ENCODE measurements at places on chromosomes 5 and 9.

DNA sequence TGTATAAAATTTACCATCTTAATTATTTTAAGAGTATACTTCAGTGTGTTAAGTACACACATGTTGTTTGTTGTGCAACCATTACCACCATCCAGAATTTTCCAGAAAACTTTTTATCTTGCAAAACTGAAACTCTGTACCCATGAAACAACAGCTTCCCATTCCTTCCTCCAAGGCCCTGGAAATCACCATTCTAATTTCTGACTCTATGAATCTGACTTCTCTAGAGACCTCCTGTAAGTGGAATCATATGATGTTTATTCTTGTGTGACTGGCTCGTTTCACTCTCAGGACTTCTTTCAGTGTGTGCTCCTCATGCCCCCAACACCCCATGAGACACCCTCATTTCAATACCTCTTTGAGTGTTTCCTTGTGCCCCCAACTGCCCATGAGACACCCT, 60.4 kb upstream of the COL15A1 start:
- no peak for DNase-seq

DNA sequence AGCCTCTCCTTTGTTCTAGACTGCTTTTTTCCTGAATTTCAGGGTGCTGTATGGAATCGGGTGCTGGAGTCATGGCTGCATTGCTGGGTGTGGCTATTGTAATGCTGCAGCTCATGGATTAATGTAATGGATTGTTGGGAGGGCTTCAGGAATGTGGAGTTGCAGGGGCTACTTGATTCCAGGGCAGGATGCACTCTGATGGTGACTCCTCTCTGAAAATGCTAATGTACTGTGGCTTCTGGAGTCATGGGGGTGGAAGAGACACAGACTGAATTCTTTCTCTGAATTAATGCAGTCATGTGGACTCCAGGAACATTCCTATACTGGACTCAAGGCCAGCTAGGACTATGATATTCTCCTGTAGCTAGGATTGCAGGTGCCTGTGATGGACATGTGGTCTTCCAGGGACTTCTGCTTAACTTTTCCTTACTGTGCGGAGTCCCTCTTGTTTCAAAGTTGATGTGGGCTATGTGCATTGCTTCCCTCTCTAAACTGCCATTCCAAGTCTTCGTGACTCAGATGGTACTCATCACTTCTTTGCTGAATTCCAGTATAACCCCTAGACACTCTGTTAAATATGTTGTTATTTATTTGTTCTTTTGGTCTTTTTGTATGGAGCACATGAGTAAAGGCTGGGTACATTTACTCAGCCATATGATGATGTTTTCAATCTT, 396.2 kb downstream of the KCTD16 start:
- no peak for DNase-seq

GRCh38 chr5:138610918-138611677, 35.9 kb upstream of the HSPA9 start:
- peak; percentile 77 for DNase-seq

GRCh38 chr9:104869811-104870210, 58.1 kb downstream of the ABCA1 start:
- DNase-seq: no peak

- DNase-seq: peak; percentile 8
These were observed 24.0 kb upstream of the ASPN start for GRCh38 chr9:92506184-92506857.

- peak; percentile 26 for DNase-seq
These were observed 122.7 kb downstream of the ST8SIA4 start for GRCh38 chr5:100780376-100780870.

DNA sequence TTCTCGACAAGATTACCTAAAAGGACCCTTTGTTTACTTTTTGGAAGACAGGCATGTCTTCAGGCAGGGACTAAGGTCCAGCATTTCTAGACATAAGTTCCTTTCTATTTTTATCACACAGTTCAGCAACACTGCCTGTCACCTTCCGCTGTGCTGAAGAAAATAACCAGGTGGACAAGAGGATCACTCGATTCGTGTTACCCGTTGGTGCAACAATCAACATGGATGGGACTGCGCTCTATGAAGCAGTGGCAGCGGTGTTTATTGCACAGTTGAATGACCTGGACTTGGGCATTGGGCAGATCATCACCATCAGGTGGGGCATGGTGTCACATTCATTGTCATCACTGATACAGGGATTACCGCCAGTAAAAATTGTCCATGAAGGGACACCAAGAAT, 85.6 kb upstream of the PLPP6 start:
- DNase-seq: no peak

- DNase-seq: no peak
These were observed 179.4 kb upstream of the NR3C1 start for GRCh38 chr5:143582869-143583268.

GRCh38 chr9:133994353-133995011, 2.4 kb upstream of the VAV2 start:
- peak; percentile 46 for DNase-seq

- DNase-seq: no peak
These were observed 3.2 kb upstream of the MIGA2 start for GRCh38 chr9:129033216-129033615.

DNA sequence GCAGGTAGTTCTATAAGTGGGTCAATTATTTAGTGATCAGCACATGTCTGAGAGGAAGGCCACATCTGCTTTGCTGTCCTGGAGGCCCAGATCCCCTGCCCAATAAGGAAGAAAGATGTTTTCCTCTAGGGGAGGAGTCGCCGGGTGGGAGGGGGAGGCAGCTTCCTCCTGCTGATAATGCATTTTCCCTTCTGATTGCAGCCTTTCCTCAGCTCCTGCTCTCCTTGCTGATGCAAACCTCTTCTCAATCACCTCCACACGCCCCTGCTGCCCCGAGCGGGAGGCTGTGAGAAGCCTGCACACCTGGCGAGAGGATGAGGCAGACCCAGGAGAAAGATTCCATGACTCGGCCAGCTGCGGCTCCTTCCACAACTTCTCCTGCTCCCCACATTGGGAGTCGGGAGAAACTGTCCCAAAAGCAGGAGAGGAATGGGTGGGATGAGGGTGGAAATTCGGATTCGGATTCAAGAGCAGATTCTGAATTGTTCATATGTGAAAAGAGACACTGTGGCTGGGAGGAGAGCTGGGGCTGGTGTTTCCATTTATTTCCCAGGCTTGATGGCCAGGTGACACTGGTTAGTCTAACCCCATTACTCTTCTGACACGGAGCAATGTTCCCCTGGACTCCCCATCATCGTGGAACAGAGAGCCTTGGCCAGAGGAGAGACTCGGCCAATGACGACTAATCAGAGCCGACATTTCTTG, 6.8 kb upstream of the NTNG2 start:
- no peak for DNase-seq

DNA sequence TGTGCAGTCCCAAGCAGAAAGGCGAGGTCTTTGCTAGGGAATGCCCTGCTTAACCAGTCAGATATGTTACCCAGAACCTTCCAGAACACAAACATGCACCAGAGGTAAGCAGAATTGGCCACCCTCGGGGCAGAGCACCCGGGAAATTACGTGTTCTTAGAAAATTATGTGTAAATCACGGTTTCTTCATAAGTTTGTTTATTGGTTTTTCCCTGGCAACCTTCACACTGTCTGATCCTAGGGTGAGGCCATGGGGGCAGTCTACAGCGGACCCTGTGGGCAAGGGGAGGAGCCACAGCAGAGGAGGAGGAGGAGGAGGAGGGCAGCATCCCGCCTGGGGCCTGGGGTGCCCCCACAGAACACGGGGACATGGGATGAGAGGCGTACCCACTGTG, 31.4 kb downstream of the RXRA start:
- no peak for DNase-seq

DNA sequence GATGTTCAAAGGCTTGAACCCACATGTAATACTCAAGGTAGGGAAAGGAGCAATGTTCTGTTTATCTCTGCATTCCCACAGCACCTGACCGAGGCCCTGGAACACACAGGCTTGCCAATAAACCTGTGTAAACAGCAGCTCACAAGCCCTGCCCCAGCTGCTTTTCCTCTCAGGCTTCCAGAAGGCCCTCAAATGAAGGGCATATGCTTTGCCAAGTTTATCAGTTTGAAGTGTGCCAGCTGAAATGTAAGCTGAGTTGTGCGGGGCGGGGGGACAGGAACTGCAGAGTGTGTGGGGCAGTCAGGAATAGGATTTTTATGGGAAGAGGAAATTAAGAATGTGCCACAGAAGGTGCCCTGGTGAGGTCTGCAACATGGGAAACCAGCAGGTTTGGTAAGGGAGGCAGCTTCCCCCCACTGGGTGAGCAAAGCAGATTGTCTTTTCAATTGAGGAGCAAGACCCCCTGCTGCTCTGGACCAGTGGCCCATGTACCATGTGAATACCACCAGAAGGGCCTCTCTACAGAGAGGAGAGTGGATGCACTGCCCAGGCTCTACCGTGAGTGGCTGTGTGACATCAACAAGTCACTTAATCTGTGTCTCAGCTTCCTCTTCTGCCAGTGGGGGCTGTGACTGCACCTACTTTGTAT, 194.8 kb downstream of the SPOCK1 start:
- no peak for DNase-seq

DNA sequence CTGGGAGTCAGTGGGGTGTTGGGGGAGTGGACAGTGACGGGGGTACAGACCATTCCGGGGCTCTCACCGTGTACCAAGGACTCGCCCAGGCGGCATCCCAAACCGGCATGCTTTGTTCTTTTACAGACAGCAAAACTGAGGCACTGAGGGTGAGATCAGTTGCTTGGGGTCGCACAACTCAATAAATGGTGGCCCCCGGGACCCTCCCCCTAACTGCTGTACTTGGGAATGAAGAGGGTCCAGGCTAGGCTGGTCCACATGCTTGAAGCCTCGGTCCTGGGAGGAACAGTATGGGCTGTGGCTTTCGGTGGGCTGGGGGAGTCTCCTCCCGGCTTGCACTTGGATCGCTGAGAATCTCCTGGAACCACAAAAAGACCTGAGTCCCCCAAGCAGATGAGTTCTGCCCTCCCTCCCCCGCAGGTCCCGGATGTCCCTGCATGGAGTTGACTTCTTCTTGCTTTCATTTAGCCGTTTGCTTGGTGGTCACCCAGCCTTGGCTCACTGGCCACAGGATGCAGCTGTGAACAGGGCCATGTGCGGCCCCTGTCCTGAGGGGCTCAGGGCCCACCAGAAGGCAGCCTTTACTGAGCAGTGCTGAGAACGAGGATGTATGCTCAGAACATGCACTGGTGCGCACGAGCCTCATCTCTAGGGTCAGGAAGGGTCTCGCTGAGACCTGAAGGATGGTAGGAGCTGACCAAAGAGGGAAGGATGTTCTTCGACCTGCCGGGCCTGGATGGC, 4.2 kb downstream of the LAMC3 start:
- no peak for DNase-seq

DNA sequence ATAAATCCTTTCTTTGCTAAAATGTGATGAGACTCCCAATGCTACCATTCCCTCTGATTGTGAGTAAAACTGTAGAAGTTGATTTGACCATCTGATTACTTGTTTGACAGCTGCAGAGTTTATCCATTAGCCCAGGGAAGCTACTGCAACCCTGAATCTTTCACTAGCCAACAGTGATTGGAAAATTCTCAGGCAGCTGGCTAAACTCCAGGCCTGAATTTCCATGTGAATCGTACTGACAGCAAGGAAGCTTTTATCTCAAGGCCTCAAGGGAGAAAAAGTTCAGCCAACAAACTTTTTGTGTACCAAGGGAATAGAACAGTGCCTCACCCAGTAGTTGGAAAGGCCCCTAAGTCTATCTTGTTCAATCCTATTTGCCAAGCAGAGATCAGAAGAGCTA, 246.7 kb upstream of the TRPM3 start:
- peak; percentile 6 for DNase-seq

DNA sequence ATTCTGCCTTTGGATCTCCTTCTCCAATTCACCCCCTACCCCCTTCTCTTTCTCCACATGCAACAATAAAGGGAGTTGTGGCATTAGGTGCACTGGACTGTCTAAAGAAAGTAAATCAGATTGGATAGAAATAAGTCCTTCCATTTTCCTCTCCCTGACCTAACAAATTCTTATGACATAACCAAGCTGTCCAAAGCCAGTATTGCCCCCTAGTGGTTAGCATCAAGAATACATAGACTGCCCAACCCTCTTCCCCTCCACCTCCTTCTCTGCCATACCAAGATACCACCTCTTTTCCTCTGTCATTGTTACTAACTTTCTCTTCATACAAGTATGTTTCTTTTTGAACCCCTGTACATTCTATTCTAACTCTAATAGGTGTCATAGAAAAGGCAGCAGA, 45.7 kb downstream of the PPARGC1B start:
- DNase-seq: no peak

DNA sequence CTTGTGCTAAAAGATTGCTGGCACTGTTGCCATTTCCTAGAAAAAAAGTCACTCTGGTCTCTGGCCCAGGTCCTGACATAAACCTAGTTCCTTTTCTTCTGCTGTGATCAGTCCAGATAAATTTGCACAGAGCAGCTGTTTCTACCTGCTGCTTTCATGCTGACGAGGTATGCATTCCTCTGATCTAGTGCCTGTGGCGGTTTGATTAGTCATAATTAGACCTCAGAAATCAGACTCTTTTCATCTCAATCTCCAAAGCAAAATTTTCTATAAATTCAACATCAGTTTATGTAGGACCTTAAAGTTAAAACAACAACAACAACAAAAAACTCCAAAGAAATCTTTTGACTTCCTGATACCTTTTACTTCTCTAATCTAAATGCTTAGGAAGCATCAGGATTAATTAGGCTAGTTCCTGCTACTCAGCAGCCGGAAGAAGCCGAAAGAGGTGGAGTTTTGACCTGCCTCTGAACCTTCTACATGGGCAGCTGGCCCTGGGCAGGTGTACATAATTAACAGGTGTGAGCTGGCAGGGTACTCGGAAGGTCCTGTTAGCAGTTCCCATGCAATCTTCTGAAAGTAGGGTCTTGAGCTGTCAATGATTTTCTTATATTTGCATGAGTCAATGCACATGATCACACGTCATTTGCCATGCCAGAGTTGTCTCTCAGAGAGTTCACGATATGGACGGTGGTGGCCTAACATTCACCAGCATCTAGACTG, 83.3 kb upstream of the CCDC112 start:
- no peak for DNase-seq

GRCh38 chr5:118918232-118918631, 70.1 kb downstream of the DTWD2 start:
- DNase-seq: no peak

DNA sequence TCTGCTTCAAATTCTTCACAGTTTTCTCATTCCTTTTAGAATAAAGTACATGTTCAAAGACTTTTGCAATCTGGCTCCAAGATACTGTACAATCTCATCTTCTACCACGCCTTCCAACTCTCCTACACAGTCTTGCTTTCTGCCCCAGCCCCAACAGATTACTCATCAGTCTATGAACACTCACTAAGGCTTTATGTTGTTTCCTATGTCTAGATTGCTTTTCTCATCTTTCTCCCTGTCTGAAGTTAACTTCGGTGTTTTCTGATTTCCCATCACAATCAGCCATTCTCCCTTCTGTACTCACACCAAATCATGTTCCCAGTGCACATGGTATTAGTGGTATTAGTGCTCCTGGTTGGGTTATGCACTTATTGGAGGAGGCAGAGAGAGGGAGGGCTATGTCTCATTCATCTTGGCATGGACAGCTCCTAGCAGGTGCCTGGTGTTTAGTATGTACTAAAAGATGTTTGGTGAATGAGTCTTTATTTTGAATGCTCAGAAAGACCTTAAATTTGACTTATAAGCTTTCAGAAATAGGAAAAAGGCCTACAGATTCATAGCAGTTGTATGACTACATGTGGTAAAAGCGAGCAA, 44.0 kb upstream of the ZNF608 start:
- DNase-seq: no peak
